B cell (primary cell): ENCODE measurements at places on chromosomes 13 and 19. TPM values are rescaled to one million over a fixed set of nuclear protein-coding genes. Genes with fewer than 3 reads are reported as not detected.

GRCh38 chr13:113411216-113412023 is 41.9 kb downstream of the ADPRHL1 start:
- no peak for DNase-seq

DNA sequence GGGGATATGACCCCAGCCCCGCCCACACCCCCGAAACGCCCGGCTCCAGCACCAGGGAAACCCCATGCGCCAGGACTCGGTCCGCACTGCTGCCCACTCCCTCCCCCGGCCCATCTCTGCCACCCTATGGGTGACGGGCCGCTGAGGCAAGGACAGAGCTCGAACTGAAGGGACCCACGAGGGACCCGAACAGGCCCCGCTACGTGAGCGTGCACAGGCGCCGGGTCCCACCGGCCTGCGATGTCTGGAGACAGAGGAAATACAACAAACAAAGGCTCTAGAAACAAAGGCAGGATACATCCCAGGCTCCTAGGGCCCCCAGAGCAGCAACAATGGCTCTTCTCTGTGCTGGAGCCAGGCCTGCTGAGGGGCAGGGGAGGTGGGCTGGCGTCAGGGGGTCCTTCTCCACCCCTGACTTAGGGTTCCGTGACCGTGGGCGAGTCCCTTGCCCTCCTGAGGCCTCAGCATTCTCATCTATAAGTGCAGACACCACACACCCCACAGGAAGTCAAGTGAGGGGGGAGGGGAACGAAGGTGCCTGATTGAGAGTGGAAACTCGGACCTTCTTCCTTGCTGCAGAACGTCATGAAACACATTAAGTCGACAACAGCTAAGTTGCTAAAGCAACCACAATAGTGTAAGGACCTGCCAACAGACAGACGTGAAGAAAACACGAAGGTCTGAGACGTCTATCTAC is 3.1 kb downstream of the ABHD17A start:
- peak; percentile 30 for DNase-seq

GRCh38 chr13:85314686-85315085 is 484.5 kb downstream of the SLITRK6 start:
- no peak for DNase-seq

The CYP4F8 gene
- not detected in 2 replicates for polyA plus RNA-seq

DNA sequence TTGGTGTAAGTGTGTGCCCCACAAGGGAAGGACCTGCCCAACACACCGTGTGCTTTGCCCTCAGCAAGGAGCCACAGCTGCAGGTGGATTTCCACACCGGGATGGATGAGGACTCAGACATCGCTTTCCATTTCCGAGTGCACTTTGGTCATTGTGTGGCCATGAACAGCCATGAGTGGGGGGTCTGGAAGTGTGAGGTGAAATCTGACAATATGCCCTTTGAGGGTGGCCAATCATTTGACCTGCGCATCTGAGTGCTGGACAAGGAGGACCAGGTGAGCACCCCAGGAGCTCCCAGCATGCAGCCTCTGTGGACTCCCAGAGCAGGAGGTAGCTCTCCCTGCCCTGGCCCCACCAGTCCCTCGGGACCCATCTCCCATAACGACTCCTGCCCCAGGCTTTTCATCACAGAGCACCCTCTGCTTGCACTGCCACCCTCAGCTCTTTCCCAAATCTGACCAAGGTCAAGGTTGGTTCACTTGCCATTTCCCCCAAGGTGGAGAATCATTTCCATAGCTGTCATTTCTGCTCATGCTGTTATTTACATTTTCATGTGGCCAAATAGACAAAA is 13.2 kb upstream of the EID2 start:
- DNase-seq = no peak

- no peak for DNase-seq
These were observed 8.5 kb downstream of the CCDC8 start for GRCh38 chr19:46404753-46405468.

The GNG7 gene
- polyA plus RNA-seq = 59.4 and 76.3 TPM in 2 replicates
